Activated CD8-positive, alpha-beta memory T cell treated with anti-CD3 and anti-CD28 coated beads for 48 hours (primary cell): ENCODE measurements at places on chromosomes 7 and 10.
A peak's percentile ranks its signal among the peaks of the same experiment; 100 is the strongest.

DNA sequence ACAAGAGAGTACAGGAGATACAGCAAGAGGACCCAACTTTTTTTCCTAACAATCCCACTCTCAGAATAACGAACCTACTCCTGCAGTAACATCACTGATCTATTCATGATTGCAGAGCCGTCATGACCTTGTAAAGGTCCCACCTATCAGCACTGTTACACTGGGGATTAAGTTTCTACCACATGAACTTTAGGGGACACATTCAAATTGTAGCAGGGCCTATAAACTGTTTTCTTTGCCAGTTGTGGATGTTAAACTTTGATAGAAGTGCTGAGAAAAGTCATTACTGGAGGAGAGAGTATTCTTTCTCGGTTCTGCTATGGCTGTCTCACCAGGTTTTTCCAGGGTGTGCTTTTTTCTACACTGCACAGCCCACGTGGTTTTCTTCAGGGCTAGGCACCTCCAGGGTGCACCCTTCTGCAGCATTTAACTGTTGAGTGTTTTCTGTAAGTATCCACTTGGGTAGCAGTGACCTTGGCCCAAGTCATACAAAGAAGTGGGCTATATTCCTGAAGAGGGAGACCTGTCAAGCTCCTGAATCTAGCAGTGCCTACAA is 131.6 kb upstream of the AHR start:
- DNase-seq: no peak

GRCh38 chr10:87979847-87980246 is 116.4 kb downstream of the PTEN start:
- no peak for DNase-seq

DNA sequence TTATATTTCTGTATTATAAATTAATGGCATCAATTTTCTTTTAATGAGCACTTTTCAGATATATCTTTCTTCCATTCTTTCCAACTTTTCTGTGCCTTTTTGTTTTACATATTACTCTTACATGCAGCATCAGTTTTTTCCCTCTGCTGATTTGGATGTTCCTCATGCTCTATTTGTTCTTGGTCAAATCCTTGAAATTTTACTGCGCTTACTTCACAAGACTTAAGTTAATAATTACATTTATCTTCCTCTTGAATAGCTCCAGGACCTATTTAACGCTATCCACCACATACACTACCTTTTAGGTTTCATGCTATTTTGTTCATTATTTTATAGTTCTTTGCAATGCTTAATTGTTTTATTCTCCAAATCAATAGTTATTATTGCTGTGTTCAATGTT is 97.6 kb upstream of the CTTNBP2 start:
- no peak for DNase-seq

- DNase-seq: peak; percentile 4
Measured at GRCh38 chr7:66205741-66206090, 582 bp downstream of the TPST1 start.

DNA sequence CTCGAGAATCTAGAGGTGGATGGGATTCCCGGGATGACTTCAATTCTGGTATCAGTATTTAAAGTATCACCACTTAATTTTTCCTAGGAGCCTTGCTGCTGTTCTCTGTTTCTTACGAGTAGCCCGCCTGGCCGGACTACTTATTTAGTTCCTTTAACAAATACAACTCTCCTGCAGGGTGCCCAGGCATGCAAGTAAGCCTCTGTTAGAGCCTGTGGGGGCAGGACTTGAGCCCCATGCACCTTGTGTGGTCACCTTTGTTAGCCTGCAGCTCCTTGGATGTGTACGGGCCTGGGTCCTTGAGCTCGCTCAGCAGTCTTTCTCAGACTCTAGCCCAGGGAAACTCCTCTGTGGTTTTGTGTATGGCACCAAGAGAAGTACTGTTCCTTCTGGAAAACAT is 16.1 kb downstream of the EIF4H start:
- no peak for DNase-seq

GRCh38 chr10:113856563-113856962 is 2.1 kb downstream of the NHLRC2 start:
- no peak for DNase-seq

DNA sequence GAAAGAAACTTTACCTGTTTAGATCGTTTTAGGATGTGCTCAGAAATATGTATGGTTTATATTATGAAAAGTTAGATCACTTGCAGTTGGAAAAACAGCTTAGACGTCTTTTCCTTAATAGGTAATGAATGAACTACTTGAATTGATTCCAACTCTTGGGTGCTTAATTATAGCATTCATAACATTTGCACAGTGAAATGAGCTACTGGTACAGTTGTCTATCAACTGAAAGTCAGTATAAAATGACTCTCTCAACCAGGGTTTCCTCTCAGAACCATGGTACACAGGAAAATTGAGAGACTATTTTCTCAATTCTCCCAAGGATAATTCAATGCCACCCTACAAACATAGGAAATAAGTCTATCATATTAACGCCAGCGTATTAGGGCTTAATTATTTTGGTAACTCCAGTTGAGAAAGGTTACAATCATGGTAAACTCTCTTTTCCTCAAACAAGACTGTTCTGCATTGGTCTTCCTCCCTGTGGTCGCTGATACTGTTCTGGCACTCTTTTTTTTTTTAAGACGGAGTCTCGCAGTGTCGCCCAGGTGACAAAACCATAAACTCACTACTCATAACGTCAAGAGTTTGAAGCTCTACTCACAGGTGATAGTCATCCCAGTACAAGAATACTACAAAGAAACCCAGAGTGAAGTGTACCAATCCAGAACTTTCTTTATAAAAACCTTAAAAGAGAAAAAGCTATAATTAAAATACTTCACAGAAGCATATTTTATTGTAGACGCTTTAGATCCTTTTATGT is 2.0 kb downstream of the ANLN start:
- DNase-seq: no peak

DNA sequence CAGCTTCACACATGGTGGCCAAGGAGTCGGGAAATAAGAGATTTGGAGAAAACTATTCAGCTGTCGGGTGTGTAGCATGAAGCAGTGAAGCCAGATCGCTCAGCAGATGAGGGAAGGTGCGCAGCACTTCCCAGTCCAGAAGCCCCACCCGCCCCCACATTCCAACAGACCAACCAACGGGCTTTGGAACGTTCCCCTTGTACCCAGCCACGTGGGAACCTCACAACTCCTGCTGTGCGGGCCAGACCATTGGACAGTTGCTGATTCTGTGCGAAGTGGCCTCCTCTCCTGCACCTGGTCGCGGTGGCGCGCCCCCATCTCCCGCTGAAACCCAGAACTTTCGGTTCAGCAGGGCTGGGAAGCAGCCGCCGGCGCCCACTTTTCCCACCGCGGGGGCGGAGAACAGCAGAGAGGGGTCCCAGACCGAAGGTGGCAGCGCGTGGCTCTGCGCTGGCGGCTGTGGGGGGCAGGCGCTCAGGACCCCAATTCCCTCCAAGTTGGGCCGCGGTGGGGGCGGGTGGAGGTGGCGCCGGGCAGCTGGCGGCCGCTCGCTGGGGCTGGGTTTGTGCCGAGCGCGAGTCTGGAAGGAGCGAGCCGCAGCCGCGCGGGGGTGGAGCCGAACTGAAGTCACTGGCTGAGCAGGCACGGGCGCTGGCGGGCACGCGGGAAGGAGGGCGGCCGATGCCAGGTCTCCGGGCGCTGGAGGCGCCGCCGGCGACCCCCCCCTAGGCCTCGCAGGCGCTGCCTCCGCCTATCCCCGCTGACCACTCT is 1301.5 kb upstream of the SORCS1 start:
- no peak for DNase-seq

DNA sequence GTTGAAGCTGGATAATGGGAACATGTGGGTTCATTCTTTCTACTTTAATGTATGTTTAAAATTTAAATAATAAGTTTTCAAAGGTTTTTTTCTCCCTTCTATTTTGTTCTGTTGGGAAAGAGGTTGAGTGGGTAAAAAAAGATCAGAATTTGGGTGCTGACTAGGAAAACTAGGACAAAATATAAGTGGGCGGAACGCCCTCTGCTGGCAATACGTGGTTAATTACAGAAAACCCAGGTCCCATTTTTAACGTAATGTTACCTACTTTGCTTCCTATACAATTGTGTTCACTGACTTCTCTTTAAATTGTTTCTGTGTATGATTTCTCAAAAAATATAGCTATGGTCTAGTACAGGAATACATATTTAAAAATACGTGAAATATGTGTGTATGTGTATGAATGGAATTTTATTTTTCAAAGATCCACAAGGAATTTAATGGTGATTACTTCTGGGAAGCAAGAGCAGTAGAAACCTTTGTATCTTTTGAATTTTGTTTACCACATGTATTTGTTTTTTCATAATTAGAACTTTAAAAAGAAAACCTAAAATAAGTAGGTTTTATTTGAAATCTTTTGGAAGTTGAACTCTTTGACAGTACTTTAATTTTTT is 8.7 kb downstream of the ECD start:
- DNase-seq: no peak

DNA sequence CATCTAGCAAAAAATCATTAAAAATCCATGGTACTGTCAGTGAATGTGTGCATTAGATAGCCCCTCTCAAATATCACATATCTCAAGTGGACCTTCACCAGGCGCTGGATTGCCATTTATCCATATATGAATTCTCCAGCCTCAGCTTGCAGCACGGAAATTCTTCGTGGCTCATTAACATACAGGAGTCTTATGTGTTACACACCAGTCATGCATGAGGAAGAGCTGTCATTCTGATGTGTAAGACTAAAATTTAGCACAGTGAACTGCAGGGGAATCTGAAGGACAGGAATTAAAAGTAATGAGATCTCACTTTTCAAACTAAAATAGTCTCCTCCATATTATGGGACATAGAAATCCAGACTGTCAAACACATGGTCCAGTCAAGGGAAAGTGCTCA is 542.4 kb upstream of the DPP6 start:
- no peak for DNase-seq

GRCh38 chr10:28514648-28515047 is 18.3 kb upstream of the WAC start:
- DNase-seq: no peak

DNA sequence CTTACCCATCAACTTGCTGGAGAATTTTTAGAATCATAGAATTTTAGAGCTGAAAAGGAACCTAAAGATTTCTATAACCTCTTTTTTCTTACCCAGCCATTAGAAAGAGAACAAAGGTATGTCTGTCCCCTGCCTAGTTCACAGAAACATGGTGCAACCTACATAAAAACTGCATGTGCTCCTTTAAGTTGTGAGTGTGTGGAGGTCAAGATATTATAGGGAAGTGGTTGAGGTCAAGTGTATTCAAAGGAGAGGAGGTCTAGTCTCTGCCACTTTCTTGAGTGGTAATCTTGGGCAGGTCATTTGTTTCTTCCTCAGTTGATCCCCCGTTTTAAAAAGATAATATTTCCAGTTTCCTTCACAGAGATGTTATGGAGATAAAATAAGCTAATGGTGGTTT is 6.4 kb downstream of the UBTD1 start:
- no peak for DNase-seq

- DNase-seq: no peak
Measured at GRCh38 chr7:86975914-86976313, 83.5 kb downstream of the ELAPOR2 start.

GRCh38 chr10:21364196-21365114 is 161.0 kb downstream of the SKIDA1 start:
- no peak for DNase-seq

- no peak for DNase-seq
Measured at GRCh38 chr10:125096371-125096770, 64.0 kb downstream of the CTBP2 start.

DNA sequence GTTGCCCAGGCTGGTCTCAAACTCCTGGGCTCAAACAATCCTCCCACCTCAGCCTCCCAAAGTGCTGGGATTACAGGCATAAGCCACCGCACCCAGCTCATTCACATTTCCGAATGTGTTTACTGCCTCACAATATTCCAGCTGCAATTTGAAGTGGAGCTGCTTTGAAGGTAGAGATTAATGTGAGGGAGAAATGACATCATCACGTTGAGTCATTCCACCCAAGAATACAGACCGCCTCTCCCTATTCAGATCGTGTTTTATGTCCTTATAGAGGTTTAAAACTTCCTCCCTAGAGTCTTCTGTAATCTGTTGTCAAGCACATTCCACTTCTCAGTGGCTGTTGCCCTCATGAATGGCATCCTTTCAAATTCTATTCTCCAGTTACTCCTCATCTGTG is 100.4 kb upstream of the PDGFA start:
- DNase-seq: no peak

GRCh38 chr7:135799881-135800280 is 51.3 kb upstream of the FAM180A start:
- no peak for DNase-seq

- DNase-seq: no peak
Measured at GRCh38 chr10:126476246-126476645, 88.0 kb upstream of the ADAM12 start.

DNA sequence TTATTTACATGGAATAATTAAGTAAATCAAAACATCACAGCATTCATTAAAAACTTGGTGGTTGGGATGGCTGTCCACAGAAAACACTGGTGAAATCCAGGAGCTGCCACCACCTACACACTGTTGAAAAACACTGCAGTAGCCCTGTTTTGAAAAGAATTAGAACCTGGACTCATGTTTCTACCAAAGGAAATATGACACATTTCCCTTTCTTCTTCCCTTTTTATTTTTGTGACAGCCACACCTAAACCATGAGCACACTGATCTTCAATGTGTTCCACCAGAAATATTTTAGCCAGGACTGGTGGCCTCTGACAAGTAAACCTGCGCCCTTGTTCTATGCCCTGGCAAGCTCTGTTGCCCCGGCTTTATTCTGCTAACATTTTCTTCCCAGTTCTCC is 3.3 kb downstream of the TMEM140 start:
- DNase-seq: no peak

DNA sequence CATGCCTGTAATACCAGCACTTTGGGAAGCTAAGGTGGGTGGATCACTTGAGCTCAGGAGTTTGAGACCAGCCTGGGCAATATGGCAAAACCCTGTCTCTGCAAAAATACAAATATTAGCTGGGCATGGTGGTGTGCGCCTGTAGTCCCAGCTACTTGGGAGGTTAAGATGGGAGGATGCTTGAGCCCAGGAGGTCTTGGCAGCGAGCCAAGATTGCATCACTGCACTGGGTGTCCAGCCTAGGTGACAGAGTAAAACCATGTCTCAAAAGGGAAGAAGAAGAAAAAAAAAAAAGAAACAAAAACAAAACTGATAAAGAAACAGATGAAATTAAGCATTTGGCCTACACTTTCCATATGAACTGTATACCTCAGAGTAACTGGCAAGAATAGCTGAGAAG is 319.2 kb downstream of the PARD3 start:
- DNase-seq: no peak

- DNase-seq: no peak
Measured at GRCh38 chr10:94353336-94353735, 9.4 kb downstream of the NOC3L start.

DNA sequence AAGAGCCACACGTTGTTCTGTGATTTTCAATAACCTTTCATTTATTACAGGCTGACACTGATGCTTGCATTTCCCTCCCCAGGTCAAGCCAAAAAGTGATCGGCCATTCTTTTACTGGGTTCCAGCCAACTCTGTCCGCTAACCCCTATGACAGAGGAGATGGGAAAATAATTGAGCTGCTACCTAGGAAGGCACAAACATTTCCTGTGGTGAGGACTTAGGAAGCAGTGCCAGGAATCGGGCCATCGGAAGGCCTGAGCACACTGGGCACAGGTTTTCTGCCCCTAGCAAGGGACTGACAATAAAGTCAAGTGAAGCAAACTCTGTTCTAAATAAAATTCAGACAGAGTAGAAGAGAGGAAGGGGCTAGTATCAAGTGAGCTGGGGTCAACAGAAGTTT is 313.0 kb upstream of the AOAH start:
- DNase-seq: no peak
